ENCODE measurements at places on chromosomes 5 and 9.

DNA sequence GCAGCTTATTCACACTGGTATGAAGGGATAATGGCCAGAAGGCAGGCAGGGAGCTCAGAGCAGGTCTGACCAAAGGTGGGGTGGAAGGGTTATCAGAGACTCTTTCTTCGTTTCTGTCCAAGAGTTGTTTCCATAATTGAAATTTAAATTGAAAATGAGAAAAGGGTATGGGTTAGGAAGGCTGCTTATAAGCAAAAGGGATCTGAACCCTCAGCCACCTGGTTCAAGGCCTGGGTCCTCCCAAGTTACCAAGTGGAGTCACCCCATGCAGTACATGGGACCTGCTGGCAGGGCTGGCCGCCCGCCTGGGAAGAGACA is 17.8 kb downstream of the EEIG1 start:
- no peak for DNase-seq

- DNase-seq, result no peak
These were observed 5.1 kb downstream of the FLT4 start for GRCh38 chr5:180644129-180644824.

- no peak for DNase-seq
These were observed 389.1 kb downstream of the GADD45G start for GRCh38 chr9:89993678-89994630.

DNA sequence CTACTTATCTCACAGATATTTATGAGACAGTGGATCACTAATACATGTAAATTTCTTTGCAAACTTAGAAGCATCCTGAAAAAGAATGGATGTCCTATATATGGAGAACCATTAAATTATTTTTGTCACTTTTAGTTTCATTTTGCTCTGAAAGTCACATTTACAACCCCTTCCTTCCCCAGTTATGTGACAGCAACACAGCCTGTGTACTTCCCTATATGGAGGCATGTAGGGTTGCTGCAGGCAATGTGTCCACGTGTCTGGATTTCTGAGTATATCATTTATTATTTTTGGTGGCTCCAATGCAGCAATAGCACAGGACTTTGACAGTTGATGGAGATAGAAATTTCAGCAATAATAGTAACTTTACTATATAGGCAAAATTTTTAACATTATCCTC is 156.4 kb downstream of the ST8SIA4 start:
- DNase-seq, result no peak

DNA sequence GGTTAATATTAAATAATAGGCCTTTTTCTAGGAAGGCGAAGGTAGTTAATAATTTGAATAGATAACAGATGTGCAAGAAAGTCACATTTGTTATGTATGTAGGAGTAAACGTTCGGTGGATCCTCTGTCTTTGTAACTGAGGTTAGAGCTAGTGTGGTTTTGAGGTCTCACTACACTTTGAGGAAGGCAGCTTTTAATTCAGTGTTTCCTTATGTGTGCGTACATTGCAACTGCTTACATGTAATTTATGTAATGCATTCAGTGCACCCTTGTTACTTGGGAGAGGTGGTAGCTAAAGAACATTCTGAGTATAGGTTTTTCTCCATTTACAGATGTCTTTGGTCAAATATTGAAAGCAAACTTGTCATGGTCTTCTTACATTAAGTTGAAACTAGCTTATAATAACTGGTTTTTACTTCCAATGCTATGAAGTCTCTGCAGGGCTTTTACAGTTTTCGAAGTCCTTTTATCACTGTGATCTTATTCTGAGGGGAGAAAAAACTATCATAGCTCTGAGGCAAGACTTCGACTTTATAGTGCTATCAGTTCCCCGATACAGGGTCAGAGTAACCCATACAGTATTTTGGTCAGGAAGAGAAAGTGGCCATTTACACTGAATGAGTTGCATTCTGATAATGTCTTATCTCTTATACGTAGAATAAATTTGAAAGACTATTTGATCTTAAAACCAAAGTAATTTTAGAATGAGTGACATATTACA is 45.7 kb downstream of the TGFBR1 start:
- DNase-seq, result no peak

GRCh38 chr5:134552301-134552700 is 26.8 kb downstream of the JADE2 start:
- DNase-seq, result no peak

DNA sequence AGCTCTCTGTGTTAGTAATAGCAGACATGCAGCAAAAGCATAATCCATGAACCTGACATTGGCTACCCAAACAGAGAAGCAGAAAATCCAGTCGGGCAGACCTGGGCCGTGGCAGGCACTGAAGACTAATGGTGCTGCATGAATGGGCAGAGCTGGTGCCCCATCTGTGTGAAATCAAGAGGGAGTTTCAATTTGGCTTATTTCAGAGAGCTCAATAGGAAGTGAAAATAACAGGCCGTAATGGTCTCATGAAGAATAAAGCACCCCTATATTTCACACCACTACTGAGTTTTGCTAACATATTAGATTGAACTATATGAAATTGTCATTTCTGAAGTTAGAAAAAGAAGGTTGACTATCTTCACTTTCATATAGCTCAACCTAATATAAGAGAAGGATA is 149.7 kb downstream of the ENC1 start:
- no peak for DNase-seq

- no peak for DNase-seq
These were observed 214.4 kb downstream of the NXNL2 start for GRCh38 chr9:88749420-88749819.

DNA sequence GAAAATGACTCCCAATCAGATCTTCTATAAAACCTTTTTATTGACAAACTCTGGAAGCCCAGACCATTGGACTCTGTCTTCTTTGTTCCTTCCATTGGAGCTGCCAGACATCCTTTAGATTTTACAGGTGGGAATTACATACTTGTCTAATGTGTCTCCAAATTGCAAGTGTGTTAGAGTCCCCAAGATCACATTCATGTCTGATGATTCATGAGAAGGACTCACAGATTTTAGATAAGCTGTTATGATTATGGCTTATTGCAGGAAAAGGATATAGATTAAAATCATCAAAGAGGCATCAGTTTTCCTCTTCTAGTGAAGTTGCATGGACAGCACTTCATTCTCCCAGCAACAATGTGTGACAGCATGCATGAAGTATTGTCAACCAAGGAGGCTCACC is 70.4 kb downstream of the MUSK start:
- DNase-seq, result no peak

DNA sequence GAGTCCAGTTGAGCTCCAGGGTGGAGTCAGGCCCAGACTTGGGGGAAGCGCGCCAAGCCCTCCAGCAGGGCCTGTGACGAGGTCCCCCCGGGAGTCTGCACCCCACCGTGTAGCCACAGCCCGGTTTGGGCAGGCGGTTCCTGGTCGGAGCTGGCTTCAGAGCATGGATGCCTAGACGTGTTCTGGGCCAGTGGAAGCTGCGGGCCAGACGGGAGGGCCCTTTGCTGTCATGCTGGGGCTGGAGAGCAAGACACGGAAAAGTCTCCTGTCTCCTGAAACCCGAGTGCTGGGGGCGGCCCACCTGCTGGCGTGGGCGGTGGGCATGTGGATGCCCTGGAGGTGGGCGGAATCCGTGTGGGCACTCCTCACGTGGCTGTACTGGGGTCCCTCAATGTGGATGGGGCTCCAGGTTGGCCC is 1.9 kb downstream of the GPSM1 start:
- no peak for DNase-seq

- no peak for DNase-seq
These were observed 895.9 kb downstream of the TLE4 start for GRCh38 chr9:80467632-80468031.

DNA sequence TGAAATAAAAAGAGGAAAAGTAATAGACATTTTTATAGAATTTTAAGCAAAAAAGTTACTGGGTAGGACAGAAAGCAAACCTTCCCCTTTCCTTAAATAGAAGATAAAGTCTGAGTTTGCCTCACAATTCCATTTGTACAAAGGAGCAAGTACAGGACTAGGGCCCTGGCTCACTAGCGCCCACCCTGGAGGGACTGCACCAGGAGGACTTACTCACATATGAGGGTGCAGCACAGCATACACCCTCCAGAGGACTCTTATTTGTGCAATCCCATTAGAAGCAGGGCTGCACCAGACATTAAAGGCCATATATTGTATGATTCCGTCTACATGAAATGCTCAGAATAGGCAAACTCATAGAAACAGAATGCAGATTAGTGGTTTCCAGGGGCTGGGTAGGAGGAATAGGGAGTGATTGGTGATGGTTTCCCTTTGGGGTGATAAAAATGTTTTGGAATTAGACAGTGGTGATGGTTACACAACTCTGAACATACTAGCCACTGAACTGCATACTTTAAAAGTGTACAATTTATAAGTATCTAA is 4.5 kb downstream of the REEP5 start:
- DNase-seq, result no peak

- DNase-seq, result no peak
These were observed 5.0 kb upstream of the IRX2 start for GRCh38 chr5:2756211-2757152.

- DNase-seq, result no peak
These were observed 208.0 kb upstream of the PDE4D start for GRCh38 chr5:60101573-60101972.

DNA sequence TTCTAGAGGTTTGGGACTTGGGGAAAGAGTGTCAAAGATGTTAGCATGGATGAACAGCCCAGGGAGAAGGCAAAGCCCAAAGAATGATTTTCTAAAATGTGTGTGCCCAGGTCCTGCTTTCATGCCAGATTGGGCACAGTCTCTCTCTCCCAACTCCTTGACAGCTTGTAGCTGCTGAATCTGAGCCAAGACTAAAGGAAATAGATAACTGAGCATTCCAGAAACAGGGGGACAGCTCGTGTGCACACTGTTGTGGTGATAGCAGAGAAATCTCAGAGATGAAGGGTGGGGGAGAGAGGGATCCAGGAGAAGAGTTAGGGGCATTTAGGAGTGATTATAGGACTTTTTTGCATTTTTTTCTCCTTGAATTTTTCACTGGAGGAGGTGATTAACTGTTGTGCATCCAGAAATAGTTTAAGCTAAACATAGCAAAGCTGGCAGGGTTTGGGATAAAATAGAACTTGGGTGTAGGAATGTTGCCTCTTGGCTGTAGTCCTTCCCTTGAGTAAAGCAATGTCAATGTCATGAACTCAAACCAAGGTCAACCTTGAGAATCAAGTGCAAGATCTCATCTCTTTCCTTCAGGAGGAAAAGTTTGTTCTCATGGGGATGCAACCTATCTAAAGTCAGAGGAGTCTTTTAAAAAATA is 245.9 kb downstream of the SH3GL2 start:
- DNase-seq, result no peak

DNA sequence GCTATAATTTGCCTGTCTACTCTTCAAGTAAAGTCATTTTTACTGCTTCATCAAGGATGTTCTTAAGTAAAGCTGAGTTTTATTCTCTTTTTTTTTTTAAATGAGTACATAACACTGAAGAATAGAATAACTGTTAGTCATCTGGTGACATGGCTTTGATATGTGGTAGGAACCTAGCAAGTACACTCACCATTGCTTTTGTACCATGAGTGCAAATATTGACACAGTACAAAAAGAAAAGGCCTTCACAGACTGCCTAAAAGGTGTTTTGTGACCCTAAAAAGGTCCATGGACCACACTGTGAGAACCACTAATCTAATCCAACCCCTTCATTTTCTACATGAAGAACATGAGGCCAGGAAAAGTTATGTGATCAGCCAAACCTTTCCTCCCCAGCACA is 55.0 kb downstream of the ECPAS start:
- DNase-seq, result no peak

- DNase-seq, result no peak
These were observed 36.6 kb downstream of the DMRT3 start for GRCh38 chr9:1013021-1013420.

GRCh38 chr5:60207040-60207439 is 313.5 kb upstream of the PDE4D start:
- no peak for DNase-seq

DNA sequence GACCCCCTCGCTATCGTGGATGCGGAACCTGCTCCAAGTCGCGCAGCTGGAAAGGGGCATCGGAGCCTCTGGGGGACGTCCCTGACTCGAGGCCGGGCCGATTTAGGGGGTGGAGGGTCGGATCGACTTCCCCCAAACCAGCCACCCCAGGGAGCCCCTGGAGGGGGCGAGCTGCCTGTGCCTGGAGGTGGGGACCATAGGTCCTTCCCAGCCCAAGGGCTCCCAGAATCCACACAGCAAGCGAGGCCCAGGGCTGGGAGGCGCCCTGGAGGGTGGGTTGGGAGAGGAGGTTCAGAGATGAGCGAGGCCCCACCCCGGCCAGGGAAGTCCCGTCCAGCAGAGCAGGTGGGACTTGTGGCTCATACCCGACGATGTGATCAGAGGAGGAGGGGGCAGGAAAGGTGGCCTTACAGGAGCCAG is 147.6 kb downstream of the GAPVD1 start:
- DNase-seq, result no peak

DNA sequence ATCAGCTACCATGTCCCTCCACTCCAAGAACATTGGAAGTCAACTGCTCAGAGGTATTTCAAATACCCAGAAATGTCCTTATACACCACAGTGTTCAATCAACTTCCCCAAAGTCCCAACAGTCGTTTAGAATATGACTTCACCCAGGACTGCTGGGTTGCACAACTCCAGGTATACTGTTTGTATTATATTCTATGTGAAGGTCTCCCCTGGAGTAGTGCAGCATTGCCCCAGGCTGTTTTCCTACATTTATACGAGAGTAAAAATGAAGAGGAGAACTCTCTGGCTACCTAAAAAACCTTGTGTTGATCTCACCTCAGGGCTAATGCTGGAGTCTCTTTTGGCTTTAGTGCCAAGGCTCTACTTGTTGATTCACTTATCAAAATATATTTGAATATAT is 183.6 kb upstream of the MAP3K1 start:
- DNase-seq, result no peak

DNA sequence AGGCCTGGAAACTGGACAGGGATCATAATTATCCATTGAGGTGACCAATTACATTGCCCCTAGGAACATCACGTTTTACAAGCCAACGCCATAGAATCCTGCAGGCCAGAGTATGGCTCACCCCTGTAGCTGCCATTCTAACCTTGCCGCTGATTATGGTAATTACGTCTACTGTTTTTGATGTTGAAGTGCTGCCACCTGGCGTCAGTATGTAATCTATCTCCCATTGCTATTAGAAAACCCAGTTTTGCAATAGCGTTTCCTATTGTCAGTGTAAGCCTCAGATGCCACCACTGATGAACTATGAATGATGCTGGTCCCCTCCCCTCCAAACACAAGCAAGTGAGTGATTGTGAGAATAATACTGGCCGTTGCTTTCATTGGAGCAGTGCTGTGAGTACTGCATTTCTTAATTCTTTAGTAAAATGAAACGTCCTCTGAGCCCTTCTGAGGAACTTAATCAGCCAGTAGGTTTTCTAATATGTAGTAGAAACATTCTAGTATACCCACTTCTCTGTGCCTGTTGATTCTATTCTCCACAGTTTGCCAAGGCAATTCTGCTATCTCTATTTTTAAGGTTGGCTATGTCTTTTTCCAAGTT is 100.5 kb upstream of the NMUR2 start:
- DNase-seq, result peak; percentile 39

GRCh38 chr5:168030912-168031311 is 260.5 kb upstream of the WWC1 start:
- DNase-seq, result no peak

- no peak for DNase-seq
These were observed 129.4 kb downstream of the ZSWIM6 start for GRCh38 chr5:61461417-61461816.

DNA sequence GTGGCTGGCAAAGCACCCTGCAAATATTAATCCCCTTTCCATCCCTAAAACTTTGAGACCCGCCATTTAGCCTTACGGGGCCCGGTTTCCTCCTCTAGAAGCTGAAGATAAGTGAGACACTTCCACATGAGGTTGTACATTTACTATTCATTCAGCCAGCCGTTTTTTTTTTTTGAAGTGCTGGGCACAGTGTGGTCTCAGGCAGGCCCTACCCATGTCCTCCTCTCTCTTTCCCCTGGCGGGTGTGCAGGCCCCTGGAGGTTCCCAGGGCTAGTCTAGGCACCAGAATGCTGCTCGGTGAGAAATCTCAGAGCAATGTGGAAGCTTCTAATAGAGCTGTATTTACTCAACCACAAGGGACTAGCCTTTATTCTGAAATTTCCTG is 107.4 kb upstream of the LARP1 start:
- DNase-seq, result no peak
